Activated T-cell treated with anti-CD3 and anti-CD28 coated beads, Interleukin-2, amount 50 U/mL, for 72 hours (primary cell): ENCODE measurements at places on chromosomes 3 and 15.
A peak's percentile ranks its signal among the peaks of the same experiment; 100 is the strongest.

DNA sequence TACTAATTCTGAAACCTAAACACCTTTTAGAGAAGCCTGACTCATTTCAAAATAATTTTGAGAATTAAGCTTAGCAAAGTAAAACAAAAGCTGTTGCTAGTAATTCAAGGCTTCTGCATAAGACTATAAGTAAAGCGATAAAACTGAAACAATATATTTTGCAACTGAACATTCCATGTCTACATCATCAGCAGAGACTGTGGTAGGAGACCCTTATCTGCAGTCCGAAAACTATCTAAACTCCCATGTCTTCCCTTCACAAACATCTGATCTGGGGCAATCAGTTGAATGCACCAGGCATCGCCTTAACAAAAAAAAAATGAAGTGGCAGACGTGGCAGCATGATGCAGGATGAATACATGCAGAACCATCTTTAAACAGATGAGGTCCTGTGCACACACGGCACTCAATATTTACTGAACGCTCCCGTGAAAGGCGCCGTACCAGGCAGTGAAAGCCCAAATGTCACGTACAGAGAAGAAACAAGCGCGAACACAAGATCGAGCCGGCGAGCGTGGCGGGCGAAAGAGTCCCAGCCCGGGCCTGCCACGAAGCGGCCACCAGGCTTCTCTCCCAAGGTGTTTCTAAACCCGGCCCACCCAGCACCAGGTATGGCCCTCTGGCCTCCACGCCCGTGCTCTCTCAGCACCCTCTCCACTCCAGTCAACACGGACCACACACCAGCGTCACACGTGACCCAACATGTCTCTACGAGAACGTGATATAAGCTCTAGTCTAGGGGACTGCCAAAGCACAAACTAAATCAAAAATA, 63.0 kb downstream of the CHSY1 start:
- DNase-seq: no peak

DNA sequence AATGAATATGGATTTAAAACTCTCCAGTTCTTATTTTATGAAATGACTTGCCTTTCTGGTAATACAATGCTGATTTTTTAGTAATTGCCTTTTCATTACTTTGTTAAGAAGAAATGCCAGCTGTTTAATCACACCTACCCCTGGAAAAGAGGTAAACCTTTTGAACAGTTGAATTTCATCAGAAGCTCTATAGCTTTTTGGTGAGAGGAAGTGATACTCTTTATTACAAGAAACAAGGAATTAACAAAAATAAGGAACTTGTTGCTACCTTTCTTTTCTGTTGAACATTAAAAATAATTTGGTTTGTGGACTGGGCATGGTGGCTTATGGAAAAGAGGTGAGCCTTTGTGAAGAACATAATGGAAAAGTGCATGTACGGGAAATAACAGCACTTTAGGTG, 19.7 kb downstream of the BLOC1S6 start:
- DNase-seq: no peak

DNA sequence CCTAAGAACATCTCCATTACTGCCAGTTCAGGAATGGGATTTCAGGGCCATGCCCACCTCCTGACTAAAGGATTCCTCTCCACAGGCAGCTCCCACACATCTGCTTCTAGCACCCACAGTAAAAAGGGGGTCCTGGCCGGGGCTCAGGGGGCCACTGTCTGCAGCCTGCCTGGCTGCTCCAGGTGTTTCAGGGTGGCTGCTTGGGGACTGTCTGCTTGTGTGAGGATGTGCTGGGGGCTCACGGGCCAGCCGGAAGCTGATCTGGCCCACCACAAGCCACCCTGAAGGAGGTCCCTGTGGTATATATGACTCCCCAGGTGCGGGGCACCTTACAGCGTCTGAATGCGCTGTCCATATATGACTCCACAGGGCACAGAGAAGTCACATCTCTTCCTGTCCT, 135.4 kb downstream of the NSMCE3 start:
- DNase-seq: no peak

DNA sequence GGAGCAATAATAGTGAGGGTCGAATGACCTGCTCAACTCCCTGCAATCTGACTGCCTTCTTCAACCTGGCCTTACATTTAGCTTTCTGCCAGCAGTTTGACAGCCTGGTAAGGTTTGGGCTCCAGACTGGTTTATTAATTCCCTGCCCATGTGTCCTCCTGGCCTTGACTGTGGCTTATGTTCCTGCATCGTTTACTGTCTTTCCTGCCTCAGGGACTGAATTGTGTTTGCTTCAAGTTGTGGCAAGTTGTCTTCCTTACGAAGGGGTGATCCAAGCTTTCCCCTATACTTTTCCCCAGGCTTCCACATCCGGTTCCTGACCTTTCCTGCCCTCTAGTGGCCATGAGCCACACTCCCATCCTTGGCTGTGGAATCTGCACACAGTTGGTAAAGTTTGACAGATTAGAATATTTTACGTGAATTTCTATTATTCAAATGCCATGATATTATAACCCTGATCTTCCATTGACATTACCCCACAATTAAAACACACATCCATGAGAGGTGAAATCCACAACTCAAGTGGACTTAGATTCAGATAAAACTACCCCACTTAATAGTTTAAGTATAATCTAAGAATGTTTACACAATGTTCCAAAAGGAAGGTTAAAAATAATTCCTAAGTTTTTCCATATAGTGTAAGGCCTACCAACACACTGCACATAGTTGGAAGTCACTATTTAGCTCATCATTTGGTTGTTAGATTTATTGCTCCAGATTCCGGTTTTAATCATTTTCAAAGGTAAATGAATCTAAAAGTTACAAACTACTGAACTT, 95.7 kb downstream of the NEDD4 start:
- peak; percentile 5 for DNase-seq

GRCh38 chr3:123750659-123751420, 133.3 kb downstream of the MYLK start:
- no peak for DNase-seq

GRCh38 chr3:31765871-31766270, 215.2 kb downstream of the OSBPL10 start:
- DNase-seq: no peak

DNA sequence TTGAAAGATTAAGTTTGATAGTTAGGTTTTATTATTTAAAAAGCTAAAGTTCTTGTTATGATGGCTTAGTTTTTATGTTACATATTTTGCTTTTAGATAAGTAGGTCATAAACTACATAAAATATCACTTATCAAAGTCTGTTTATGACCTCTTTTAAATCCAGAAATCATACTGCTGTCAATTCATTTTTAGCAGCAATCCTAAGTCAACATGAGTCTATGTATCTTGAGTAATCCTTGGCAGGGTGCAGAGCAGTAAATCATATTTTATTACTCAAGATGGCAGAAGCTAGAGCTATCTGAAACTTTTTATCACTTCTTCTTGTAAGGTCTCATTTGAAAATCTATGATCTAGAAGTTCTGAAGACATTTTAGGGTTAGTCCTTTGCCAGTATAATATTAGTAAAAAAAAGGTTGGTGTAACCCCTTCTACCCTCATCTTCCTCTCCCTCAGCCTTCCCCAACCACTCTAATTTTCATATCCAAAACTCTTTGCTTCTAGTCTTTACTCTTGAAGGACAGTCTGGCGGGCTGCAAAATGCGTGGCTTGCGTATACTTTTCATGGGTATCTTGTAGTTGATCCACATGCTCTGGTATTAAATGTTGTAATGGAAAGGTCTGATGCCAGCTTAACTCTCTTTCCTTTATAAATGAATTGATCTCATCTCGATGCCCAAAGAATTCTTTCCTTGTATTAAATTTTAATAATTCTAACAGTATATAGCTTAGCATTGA, 134.0 kb upstream of the THRB start:
- no peak for DNase-seq

- no peak for DNase-seq
Measured at GRCh38 chr3:188351648-188352047, 197.7 kb downstream of the LPP start.

- no peak for DNase-seq
Measured at GRCh38 chr3:102207151-102207571, 227.7 kb upstream of the ZPLD1 start.

DNA sequence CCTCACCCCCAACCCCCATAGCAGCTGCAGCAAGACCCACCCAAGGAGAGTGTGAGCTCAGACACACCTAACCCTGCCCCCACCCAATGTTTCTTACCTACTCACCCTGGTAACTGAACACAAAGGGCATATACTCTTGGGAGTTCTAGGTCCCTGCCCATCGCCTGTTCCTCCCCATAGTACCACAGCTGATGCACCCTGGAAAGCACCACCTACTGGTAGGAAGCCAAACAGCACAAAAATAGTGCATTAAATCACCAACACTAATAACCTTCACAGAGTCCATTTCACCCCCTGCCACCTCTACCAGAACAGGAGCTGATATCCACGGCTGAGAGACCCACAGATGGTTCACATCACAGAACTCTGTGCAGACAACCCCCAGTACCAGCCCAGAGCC, 245.2 kb downstream of the EFHB start:
- DNase-seq: no peak

- no peak for DNase-seq
Measured at GRCh38 chr15:99408236-99409096, 157.2 kb downstream of the LRRC28 start.

- peak; percentile 62 for DNase-seq
Measured at GRCh38 chr15:68210821-68211655, 5.9 kb upstream of the CALML4 start.

- no peak for DNase-seq
Measured at GRCh38 chr3:8964436-8965370, 1.4 kb upstream of the RAD18 start.

GRCh38 chr15:68646156-68646555, 67.4 kb downstream of the CORO2B start:
- no peak for DNase-seq

DNA sequence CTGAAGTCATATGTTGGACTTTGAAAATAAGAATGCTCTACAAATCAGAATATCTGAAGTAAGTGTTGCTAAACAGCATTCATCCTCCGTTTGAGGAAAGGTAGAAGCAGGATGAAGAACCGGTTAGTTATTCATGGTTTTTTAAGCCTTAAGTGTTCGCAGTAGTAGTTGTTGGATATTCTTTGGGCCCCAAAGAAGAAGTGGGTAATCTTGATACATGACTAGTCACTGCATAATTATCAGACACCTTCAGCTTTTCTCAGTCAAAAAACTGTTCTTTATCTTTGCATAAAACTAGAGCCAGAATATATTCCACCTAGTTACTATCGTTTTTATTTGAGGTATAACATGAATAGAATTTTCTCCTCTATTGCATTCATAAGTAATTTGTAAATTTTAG, 13.8 kb downstream of the RAB5A start:
- no peak for DNase-seq

DNA sequence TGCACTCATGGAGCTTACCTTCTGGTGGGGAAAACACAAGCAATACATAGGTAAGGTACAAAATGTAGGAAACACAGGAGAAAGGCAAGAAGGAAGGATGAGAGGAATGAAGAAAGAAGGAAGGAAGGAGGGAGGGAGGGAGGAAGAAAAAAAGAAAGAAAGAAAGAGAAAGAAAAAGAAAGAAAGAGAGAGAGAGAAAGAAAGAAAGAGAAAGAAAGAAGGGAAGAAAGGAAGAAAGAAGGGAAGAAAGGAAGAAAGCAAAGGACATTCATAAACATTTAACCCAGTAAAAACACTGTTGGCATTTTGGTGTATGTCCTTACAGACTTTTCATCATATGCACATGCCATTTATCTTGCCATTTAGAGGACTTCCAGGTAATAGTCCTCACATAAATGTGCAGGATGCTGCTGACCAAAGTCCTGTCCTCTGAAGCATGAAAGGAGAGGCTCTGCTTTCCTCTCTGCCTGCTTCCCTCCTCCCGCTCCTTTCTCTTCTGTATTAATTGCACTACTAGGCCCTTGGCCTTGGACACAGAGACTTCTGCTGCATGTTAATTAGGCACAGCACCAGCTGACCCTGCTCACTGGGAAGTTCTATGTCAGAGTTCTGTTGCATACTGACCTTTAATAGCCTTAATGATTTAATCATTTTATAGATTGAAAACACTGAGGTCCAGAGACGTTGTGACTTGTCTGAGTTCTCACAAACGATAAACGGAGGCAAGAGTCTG, 29.7 kb upstream of the NDUFB4 start:
- no peak for DNase-seq

GRCh38 chr3:141058996-141059395, 7.8 kb downstream of the SPSB4 start:
- no peak for DNase-seq

GRCh38 chr15:80468796-80469195, 64.6 kb downstream of the ARNT2 start:
- DNase-seq: no peak

DNA sequence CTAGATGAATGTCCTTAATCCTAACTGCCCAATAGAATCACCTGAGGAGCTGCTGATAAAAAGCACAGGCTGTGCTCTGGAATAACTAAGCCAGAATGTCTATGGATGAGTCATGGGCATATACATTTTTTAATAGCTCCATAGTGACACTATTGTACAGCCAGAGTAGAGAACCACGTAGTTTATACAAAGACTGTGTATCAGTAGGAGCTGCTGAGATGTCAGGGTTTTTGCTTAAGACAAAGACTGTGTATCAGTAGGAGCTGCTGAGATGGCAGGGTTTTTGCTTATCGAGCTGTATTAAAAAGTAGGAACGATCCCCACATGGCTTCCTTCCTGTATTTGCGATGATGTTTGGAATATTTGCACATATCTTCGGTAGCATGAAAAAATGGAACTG, 137.4 kb downstream of the SV2B start:
- no peak for DNase-seq

DNA sequence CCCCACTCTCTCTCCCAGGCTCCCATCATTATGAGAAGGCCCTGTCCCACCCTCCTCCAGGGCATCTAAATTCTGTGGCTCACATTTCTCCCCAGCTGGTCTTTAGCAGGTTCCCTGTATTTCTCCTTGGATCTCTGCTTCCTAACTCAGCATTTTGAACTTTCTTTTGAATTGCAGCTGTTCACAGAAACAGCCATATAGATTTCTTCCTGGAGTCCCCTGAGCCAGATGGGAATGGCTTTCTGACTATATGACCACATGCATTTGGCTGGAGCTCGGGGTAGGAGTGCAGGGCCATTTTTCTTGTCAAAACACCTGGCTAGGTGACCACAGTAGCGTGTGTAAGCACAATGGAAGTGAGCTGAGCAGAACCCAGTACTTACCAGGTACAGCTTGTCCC, 22.0 kb downstream of the RBP2 start:
- no peak for DNase-seq

GRCh38 chr15:56735589-56735988, 2.3 kb upstream of the ZNF280D start:
- DNase-seq: no peak

DNA sequence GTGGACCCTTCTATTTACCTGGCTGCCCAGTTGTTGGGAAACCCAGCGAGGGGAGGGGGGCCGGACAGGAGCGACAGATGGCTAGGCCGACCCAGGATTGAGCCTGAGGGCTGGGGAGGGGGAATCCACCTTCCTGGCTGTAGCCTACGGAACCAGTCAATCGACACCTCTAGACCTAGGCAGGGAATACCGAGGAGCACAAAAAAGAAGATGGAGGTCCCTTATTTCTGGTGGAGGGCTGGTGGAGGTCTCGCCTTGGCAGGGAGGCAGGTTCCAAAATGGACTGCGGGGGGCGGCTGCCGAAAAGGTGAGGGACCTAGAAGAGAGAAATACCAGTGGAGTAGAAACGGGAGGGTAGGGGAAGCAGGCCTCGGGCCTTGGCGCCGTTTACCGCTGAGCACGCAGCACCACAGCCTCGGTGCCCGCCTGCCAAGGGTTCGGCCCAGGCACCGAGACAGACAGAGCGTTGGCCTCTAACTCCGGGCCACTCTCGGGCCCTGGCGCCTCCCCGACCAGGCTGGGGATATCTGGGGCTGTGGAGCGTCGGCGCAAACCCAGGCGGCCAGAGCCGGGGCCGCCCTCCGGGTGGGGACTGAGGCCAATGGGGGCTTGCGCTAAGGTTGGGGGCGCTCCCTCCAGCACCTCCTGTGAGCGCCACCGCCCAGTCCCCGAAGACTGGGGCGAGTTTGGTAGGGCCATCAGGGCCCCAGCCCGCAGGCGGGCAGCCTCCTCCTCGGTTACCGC, 1.6 kb downstream of the ANKRD63 start:
- no peak for DNase-seq
